HCEC 1CT (cell line): ENCODE measurements at places on chromosomes 11 and 22.

- peak; percentile 22 for DNase-seq
Measured at GRCh38 chr22:50112151-50113118, 22.6 kb downstream of the MOV10L1 start.

- DNase-seq = no peak
Measured at GRCh38 chr11:74970852-74971395, 17.8 kb upstream of the NEU3 start.

- no peak for DNase-seq
Measured at GRCh38 chr11:24298146-24298545, 198.7 kb upstream of the LUZP2 start.

- DNase-seq = peak; percentile 31
Measured at GRCh38 chr11:33753304-33753967, 17.2 kb upstream of the CD59 start.

DNA sequence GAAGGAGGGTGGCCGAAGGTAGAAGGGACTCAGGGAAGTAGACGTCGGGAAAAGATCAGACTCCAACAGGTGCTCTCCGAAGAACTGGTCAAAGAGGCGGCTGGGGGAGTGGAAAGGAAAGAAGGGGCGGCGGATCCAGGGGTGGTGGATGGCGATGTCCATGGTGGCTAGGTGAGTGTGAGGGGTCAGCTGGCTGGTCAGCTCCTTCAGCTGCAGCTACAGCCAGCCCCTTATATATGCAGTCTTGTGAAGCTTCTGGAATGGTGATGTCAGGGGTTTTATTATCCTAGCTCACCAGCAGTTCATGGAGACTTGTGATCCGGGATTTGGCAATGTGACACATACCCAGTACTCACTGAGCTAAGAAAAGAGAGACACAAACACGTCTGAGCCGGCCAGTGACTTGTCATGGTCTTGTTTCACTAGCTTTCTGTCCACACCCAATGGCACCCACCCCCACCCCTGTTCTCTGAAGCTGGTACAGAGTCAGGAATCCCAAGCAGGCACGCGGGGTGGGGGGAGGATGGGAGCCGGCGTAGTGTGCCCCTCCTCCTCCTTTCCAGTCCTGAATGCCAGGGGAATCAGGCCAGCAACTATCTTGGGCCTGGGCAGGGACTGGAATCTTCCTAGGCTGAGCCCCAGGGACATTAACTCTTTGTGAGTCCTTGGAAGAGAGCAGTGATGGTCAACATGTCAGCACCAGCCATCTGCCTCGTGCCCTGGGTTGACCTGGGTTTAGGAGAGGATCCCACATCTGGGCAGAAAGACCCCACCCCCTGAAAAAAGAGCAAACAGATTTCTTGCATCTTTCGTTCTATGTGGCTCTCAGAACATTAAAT lies at the start of gene CRYAB:
Gene CRYAB, minus strand, starts transcription at position 208 of the 839 bp plus-strand sequence. Its CDS starts 46 bp downstream, at position 162.
- peak; percentile 48 for DNase-seq

DNA sequence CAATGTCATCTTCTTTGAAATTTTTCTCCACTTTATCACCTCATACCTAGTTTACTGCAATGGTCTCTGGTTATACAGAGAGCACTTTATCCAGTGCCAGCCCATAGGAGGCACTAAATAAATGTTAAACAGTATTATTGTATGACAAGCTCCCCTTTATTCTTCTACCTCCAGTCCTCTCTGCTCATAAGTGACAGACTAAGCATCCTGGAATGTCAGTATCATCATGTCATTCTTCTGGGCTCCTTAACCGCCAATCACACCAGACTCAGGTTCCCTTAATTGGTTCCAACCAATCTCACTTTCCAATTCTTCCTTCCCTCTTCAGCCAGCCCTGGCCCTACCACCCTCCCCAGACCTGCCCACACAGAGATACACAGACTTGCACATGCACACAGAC lies 93.1 kb downstream of the RPL27A start:
- DNase-seq = no peak

- DNase-seq = no peak
Measured at GRCh38 chr22:48798281-48799226, 1029.1 kb downstream of the BRD1 start.

DNA sequence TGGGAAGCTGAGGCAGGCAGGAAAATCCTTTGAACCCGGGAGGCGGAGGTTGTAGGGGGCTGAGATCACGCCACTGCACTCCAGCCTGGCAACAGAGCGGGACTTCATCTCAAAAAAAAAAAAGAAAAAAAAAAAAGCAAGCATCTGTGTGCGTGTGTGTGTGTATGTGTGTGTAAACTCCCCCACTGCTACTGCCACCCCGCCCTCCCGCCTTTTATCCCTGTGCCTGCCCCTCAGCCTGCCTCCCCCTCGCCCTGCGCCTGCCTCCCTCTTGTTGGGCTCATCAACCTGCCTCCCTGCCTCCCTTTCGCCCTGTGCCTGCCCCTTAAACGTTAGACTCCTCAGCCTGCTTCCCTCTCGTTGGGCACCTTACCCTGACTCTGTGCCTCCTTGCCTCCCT lies 18.0 kb downstream of the TMEM258 start:
- no peak for DNase-seq

DNA sequence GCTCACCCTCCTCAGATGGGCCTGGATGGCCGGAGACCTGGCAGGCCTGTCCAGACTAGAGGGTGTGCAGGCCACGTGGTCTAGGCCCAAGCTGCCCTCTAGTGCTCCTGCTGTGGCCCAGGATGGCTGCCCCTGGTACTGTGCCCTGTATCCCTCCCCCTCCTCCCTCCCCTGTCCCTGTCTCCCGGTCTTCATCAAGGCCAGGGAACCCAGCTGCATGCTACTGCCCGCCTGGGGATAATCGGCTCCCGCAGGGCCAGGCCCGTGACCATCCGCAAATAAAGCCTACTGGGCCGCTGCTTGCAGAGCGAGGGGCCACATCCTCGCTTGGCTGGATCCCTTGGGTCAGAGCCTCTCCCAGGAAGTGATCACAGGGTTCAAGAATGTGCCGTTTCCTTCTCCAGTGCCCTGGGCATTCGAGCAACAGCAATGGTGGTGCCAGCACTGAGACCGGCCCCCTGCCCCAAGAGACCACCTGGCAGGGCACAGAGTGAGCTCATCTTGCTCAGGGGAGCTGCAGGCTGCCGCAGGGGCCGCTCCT lies 51.1 kb downstream of the WNT7B start:
- no peak for DNase-seq

GRCh38 chr22:23649071-23649501 lies 17.0 kb upstream of the DRICH1 start:
- DNase-seq = no peak

DNA sequence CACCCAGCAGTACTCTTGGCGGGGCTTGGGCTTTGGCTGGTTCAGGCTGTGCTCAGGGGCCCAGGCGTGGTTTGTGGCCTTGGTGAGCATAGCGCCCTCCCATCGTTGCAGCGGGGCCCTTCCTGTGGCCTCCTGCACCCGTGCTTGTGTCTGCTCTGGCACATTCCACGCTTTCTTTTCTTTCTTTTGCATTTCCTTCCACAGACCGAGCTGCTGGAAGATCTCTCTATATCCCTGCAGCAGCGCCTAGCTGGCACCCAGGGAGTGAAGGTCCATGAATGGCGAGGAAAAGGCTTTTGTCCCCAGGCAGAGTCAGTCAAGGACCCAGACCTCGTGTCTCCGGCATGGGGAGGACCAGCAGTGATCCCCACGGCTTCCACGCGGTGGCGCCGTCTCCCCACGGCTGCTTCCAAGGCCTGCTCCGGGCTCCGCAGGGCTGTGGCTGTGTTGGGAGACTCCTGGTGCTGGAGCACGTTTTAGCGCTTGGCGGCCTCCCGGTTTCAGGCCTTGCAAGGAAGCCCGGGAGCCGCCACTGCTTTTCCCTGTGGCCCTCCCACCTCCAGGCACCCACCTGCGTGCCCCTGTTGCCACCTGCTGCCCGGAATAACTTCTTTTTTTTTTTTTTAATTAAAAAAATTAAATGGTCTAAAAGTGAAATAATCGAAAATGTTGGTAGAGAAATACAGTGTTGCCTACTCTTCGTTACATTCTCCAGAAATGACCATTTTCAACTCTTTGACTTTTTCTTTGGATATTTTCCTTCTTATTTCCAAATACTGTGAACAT lies 28.5 kb downstream of the GLB1L2 start:
- no peak for DNase-seq

DNA sequence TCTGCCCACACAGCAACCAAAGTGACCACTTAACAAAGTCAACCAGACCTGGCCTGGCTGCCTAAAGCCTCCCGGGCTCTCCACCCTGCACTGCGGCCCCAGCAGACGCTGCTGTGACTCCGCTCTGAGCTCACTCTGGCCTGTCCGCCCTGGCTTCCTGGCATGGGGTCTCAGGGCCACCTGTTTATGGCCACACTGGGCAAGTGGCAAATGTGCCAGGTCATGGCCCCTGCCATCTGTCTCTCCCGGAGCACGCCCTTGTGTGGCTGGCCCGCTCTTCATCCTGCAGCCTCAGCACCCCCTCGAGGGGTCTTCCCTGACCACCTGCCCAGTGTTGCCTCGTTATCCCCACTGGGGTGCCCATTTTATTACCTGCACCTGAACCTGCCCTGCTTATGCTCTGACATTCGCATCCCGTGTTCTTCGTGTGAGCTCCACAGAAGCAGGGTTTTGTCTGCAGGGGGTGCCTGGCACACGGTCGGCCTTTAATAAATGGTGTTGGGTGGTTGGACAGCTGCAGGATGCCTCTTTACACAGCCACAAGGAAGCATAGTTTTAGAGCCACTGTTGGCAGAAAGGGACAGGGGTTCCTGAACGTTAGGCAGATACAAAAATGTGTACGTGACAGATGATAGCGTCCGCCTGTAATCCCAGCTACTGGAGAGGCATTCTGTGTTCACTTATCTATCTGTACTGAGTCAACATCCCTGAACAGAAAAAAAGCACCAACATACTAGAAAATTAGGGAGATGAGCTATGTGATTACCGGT lies 785.6 kb downstream of the TBC1D22A start:
- no peak for DNase-seq

DNA sequence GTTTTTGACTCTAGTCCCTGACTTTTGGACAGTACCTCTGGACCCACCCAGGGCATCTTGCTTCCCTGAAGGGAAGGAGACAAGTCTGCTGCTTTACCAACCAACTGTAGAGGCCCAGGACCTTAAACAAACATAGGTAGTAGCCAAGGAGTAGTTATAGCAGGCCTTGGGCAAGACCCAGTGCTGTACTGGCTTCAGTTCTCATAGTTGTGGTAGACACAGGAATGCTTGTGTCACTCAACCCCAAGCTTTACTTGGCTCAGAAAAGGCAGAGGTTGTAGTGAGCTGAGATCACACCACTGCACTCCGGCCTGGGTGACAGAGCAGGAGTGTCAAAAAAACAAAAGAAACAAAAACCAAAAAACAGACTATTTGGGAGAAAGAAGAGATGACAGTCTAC lies 21.3 kb upstream of the OR52M1 start:
- no peak for DNase-seq

DNA sequence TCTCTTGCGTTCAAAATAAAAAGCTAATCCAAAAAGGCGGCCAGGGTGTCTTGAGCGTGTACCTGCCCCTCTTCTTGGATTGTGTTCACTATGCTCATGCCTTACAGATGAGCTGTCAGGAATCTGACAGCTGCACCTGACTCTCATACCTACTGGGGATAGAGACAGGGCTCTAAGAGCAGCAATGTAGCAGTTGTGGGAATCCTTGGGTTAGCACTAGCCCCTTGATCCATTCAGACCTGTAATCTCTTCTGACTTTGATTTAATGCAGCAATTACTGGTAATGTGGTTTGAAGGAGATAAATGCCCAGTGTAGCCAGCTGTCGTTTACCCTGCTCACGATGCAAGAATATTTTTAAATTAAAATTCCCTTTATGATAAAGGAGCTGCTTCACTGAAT lies 145.8 kb downstream of the APOL5 start:
- no peak for DNase-seq

DNA sequence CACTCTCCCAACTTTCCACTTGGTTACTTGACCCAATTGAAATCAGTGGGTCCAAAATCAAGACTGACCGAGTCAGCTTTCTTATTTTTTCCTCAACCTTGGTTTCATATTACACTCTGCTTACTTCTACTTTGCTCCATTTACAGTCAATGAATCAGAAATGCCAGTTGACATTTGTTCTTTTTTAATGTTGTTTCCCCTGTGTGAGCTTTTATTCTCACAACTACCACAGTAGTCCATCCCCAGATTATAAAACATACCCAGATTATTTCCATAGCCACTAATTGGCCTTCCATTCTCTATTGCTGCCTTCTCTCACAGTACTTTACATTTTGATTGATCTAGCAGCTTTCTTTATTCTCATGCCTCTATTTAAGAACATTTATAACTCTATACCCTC lies 50.0 kb downstream of the DNAJC24 start:
- DNase-seq = peak; percentile 2

- no peak for DNase-seq
Measured at GRCh38 chr11:130773244-130773820, 142.9 kb downstream of the SNX19 start.

DNA sequence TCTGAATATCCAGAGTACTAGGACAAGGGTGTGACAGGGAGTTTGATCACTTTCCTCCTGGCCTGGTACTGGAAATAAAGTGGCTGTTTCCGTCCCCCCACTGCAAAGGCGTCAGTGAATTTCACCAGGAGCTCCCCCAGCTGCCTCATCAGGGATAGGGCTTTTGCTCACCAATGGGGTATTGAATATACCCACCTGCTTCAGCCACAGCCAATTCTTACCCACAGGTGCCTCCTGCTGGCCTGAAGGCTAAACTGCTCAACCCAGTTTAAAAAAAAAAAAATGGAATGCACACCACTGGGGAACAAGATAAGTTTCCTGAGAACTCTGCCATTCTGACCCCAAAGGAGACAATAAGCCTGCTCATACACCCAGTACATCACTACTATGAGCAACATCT lies 65.3 kb upstream of the MS4A8 start:
- no peak for DNase-seq

GRCh38 chr22:35743326-35743860 lies 25.7 kb downstream of the APOL5 start:
- DNase-seq = no peak

GRCh38 chr22:49883294-49883640 lies 29.6 kb downstream of the ZBED4 start:
- no peak for DNase-seq

GRCh38 chr11:8242118-8242475 lies 21.6 kb downstream of the LMO1 start:
- no peak for DNase-seq

DNA sequence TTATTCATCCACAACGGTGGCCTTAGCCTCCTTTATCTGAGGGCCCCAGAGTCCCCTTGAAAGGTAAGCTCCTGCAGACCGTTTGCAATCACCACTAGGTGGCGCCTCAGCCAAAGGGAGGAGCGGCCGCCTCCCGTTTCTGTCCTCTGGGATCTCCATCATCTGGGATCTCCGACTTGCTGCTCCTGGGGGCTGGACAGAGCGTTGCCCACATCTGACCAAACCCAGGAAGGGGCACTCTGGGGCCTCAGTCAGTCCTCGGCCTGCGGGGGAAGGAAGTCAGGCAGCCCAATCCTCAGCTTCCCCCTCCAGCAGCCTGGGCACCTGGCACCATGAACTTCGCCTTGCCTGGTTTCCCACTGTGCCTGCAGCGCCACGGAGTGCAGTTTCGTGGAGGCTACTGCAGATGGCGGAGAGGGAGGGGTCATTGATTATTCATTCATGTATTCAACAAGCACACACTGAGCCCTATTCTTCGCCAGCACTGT lies 23.5 kb downstream of the TP53I11 start:
- peak; percentile 65 for DNase-seq

DNA sequence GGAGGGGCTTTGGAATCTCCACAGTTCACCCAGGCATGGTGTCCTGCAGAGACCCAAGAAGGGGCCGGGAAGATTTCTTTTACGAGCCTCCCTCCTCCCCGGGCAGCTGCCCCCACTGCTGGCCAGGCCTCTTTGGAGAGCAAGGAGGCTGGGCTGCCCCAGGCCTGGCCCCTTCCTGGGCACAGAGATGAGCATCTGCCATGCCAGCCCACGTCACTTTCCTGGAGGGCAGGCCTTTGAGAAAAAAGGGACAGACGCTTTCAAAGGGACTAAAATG lies 60.5 kb upstream of the FGF3 start:
- DNase-seq = no peak

GRCh38 chr11:96073536-96073935 lies 149.6 kb upstream of the MTMR2 start:
- no peak for DNase-seq
